ENCODE measurements at places on chromosomes 3 and 15.

GRCh38 chr3:108862865-108863798 is 40.5 kb downstream of the TRAT1 start:
- DNase-seq: peak; percentile 94

DNA sequence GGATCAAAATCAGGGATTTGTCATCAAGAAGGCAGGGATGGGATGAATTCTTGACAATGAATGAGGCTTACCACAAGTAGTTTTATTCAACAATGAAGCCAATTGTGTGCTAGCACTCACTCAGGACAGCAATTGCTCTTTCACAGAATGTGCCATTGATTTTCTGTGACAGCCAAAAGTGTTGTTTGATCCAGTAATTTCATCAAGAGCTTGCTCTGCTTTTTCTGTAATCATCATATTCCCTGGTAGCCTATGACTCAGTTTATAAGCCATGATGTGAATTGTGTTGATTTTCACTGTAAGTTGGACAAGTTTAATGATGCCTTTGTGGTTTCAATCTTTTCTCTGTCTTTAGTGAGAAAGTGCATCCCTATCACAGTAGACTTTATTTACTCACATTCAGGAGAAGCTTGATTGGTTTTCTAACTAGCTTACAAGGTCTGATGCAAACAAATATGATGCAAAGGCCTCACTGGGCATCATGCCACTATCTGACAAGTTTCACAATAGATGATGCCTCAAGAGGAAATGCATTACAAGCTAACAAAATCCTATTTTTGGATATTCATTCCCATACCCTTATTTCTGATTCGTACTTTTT is 13.6 kb upstream of the CSRNP1 start:
- peak; percentile 81 for DNase-seq

DNA sequence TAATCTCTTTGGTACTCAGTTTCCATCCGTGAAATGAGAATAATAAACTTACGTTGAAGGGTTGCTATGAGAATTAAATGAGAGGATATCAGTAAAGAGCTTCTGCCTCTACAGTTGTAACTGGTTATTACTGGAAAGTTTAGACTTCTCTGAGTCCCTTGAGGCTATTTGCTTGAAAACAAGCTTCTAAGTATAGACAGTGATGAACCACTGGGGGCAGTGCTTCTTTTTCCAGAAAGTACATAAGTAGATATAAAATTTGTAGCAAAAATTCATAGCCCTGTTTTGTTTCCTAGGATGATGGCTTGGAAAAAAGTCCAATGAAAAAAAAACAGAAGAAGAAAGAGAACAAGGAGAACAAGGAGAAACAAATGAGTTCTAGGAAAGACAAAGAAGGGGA is 87.1 kb downstream of the RGMA start:
- DNase-seq: peak; percentile 28

GRCh38 chr3:154152741-154153140 is 31.6 kb downstream of the ARHGEF26 start:
- peak; percentile 40 for DNase-seq

GRCh38 chr15:100902436-100903167 is 16.6 kb upstream of the LRRK1 start:
- DNase-seq: peak; percentile 80

DNA sequence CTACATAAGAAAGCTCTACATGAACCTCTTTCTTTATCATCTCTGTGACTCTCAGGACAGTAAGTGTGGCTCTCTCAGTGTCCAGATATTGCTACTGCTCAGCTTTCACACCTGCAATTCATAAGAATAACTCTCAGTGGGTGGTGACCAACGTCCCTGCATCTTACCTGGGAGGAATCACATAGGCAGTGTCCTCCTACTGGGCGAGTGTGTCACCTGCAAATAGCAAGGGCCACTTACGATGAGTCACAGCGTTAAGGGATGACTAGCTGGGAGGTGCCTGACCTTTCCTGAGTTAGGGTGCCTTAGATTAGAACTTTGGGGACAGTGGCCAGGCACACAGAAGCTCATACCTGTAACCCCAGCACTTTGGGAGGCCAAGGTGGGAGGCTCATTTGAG is 90.8 kb upstream of the C3orf80 start:
- DNase-seq: peak; percentile 17

DNA sequence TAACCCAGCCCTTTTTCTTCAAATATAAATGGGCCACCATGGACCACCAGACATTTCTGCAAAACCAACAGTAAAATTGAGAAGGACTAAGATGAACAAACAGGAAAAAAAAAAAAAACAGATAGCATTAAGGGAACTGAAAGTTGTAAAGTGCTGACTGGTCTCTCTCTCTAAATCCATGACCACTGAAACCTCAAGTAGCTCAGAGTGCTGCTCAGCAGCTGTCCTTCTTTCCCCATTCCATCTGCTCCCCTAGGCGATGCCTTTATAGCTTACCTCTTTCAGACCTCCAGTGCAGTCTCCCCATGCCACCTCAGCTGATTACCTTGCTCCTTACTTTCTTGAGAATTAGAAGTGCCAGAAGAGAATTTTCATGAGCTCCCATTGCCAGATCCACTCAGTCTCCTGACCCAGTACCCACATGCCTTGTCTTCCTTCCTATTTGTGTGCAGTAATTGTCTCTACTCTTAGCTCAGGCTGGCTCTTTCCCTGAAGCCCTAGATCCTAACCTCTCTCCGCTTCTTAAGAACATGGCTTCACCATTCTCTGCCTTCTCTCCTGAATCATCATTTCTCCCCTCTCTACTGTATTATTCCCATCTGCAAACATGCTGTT is 23.9 kb upstream of the XIRP1 start:
- DNase-seq: no peak

DNA sequence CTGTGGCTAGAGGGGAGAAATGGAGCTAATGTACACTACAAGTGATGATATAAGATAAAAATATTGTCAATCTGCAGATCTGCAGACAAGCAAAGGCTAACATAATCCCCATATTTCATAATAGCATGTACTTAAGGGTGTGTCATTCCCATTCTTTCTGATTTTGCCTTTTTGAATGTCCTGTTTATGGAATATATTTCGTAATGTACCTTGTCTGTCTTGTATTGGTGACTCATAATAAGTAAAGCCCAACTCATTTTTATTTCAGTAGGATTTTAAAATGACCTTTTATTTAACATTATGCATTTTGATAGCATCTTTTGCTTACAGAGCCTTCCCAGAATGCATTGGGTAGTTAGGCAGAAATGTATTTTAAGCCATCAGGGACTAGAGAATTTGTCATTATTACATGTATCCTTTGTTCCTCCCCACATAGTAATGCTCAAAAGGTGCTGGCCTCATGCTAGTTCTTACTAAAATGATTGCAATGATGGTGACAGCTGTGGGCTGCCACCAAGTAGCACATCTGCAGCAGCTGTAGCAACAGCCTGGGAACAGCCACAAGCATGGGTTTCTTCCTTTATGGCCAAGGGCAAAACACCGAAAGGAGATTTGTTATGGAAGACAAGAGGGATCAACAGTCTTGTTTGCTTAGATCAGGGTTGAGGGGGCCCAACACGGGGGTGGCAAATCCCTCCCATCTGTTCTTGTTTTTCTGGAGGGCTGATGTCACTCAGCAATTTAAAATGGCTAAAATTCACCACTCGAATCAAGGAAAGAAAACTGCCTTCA is 188.5 kb downstream of the CADPS start:
- DNase-seq: peak; percentile 14

GRCh38 chr15:76245072-76245610 is 66.1 kb downstream of the ETFA start:
- no peak for DNase-seq

DNA sequence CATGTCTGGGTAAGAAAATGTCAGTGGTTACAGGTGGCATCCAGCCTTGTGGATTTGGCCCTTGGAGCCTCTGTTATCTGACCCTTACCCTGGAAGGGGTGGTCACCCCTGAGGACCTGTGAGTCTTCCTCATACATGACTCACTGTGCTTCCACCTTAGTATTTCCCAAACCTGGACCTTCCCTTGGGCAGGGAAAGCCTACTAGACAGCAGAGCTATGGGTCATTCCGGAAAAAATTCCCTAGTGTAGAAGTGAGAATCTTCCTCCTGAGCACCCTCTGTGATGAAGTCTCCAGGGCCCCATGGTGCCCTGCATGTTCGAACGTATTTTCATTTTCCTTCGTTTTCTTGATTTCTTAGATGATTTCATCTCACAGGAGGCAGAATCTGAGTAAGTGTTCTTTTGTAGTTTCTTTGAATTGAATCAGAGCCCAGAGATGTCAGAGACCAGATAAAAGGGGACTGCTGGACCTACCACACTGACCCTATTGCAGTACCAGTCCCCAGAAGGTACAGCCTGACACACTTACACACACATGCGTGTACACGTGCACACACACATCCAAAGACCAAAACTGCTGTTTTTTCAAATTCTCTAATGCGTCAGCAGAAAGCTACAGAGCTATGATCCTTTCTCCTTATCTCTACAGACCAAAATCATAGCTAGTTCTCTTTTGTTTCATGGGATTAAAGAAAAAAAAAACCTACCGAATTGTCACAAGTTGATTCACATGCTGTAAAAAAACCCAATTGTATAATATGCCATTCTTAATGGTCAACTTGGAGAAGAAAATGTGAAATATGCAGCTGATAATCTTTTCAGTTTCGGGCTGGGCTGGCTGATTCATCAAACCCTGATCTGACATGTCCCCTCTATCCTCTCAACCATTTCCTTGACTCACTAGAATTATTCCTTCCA is 50.5 kb upstream of the ARHGEF3 start:
- peak; percentile 7 for DNase-seq

GRCh38 chr15:62068071-62068809 is 1.5 kb downstream of the C2CD4A start:
- peak; percentile 64 for DNase-seq

Measured in ELR (cell line).